ENCODE measurements at places on chromosomes 2 and 18.
A peak's percentile ranks its signal among the peaks of the same experiment; 100 is the strongest.

- DNase-seq: no peak
Measured at GRCh38 chr2:119940856-119941255, 72.0 kb upstream of the EPB41L5 start.

GRCh38 chr18:79366177-79367094 lies 29.3 kb upstream of the NFATC1 start:
- DNase-seq: peak; percentile 26

GRCh38 chr18:59767732-59768131 lies 70.5 kb upstream of the CCBE1 start:
- DNase-seq: peak; percentile 25

- peak; percentile 65 for DNase-seq
Measured at GRCh38 chr2:112621790-112622527, 23.8 kb upstream of the SLC20A1 start.

DNA sequence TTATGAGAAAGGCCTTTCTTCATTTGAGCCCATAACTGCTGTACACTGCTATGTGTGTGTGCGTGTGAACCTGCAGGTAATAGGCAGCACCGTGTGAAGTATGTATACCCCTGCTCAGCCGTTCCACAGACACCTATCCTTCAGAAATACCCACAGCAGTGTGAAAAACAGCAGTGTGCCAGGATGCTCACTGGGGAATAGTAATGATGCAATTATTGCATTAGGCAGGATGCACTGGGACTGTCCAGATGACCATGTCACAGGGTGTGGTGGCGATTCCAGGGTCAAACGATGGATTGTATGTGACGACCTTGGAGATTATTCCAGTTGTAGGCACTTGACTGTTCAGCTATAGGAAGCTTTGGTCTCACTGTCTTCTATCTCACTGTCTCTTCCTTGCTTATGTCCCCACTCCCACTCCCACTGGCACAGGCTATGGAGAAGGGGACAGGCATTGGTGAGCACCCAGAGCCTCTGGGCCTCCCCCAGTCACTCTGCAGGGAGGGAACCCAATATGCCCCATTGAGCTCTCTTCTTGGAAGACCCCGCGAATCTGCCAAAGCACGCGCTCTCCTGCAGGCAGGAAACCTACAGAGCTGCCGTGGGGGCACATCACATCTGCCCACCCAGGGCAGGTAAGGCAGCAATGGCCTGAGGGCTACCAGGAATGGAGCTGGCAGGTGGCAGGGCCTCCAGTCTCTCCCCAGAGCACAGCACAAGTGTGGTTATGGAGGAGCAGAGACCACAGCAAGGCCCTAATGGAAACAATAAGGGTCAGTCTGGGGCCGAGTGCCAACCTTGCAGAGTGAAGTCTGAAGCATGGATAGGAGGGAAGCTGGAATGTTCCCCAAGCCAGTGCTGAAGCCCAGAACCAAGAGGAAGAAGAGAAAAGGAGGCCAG lies 518.9 kb upstream of the RAB6C start:
- no peak for DNase-seq

GRCh38 chr2:8144785-8145184 lies 537.1 kb upstream of the ID2 start:
- peak; percentile 76 for DNase-seq

DNA sequence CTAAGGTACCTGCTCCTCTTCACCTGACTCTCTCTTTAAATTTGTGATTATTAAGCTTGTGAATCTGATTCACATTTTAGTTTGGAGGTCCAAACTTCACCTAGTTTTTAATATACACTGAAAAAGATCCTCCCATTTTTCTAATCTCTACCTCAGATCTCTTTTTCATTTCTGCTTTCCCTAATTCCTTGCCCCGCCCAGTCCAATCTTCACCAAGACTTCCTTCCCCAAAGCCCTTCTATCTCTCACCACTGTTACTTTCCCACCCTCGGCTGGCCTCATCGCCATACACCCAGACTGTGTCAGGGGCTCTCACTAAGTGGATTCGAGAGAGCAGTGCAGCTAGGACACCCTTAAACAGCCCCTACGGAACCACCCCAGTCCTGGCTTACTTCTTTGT lies 40.0 kb downstream of the LBH start:
- no peak for DNase-seq

- DNase-seq: no peak
Measured at GRCh38 chr18:32420084-32420750, 50.5 kb downstream of the GAREM1 start.

DNA sequence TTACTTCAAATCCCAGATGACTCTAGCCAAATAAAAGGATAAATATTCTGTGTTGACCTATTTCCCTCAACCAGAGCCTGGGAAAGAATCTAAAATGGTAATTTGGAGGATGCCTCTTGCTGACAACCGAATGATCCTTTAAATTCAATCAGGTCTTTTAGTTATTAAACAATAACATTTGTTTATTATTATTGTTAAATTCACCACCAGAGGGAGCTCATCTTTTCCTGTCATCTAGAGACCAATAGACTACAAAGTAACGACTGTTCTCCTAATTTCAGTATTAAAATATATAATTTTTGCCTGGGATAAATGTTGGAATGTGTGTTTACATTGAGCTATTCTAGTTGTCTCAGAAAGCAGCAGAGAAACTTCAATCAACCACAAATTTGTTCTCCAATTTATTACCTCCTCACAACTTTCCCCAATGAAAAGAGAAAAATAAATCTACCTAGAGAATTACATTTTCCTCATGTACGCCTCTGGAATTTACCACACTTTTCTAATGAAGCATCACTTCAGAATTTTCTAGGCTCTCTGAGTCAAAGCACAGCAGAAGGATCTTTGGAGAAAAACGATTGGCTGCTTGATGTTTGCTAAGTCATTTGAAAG lies 142.7 kb downstream of the SCG2 start:
- peak; percentile 39 for DNase-seq

DNA sequence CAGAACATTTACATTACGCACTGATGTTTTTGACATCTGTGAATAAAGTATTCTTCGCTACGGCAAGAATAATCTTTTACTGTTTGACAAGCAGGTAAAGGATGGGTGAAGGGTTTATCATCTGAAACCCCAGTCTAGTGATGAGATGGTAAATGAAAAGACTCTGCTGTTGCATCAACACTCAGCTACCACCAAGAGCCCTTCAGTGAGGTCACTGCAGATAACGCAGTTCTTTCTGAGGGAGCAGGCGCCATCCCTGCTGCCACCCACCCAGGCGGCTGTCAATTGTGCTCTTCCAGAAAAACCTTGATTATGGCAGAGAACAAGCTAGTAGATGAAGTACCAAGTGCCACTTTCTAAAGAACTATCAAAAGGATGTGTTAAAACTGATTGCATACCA lies 58.7 kb downstream of the ABCG8 start:
- no peak for DNase-seq

DNA sequence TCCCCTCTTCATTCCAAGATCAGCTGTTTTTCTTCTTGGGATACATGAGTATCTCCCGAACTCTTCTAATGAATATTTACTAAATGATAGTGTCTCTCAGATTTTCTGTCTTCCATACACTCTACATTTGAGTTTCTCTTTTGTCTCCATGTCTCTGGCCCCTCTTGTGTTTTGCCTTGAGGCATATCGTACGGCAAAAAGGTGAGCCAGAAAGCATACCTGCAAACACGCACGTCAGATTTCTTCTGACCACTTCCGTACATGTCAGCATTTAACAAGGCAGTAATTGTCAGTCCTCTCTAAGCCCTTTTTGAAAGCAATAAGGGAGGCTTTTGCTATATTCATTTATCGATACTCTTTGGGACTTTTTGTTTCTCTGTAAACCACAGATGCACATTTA lies 82.4 kb downstream of the FEZ2 start:
- no peak for DNase-seq

DNA sequence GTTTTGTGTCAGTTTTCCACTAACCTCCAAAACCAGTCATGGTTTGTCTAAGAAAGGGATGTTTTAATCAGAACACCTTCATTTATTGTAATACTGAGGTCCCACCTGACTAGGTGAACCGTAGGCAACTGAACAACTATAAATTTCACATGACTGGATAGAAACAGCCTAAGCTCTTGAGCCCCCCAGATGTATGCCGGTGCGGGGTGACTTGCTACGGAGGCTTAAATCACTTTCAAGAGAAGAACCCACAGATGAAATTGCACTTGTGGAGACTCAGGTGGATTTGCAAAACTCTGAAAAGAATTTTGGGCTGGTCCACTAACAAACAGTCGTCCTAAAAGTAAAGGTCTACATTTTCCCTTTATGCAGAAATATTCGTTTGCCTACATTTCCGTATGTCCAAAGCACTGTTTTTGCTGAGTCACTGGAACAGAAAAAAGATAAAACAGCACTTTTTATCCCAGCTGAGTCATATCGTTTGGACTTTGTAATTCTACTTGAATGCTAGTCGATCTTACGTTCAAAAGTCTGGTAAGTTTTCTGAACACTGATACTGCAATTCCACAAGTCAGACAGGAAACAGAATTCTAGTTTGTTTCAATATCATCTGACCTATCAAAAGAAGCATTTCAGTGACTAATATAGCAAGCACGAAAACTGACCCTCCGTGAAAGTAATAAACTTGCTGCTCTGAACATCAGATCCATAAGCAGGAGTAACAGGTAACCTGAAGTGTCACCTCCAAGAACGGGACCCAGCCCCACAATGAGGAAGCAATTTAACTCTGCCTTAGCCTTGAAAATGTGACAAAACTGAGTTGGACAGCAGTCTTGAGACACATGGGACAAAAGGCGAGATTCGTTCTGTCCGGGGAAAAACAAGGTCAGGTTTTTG lies 18.1 kb downstream of the ZNF516 start:
- DNase-seq: peak; percentile 92

- DNase-seq: peak; percentile 44
Measured at GRCh38 chr2:46306330-46306751, 9.1 kb downstream of the EPAS1 start.

- no peak for DNase-seq
Measured at GRCh38 chr2:60498816-60499429, 54.5 kb downstream of the BCL11A start.

- no peak for DNase-seq
Measured at GRCh38 chr2:109272461-109272860, 143.5 kb downstream of the SH3RF3 start.

- DNase-seq: no peak
Measured at GRCh38 chr2:233178994-233179847, 72.3 kb upstream of the ATG16L1 start.

- peak; percentile 41 for DNase-seq
Measured at GRCh38 chr18:77035380-77036187, 97.0 kb downstream of the MBP start.

DNA sequence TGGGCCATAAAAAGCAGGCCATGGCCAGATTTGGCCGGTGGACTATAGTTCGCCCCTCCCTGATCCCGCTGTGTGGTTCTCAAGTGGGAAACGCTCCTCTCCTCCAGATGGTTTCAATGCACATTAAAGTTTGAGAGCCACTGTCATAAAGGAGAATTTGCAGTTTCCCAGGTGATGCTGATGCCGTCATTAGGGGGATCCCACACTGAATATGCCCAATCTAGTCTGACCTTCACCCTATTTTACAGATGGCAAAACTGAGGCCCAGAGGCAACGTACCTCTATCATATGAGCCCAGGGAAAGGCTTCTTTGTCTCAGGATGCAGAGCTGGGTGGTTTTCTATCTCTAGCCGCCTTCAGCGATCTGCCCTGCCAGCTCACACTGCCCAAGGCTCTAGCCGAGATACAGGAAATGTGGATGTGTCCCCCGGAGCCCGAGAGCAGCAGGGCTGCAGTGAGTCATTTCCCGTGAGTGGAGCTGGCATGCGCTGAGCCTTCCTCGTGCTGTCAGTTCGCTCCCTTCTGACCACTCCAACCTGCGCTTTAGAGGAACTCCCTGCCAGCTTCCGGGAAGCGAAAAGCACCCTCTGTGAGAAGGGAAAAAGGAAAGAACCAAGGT lies 116.2 kb downstream of the SMAD7 start:
- peak; percentile 99 for DNase-seq

GRCh38 chr2:109162999-109163398 lies 34.0 kb downstream of the SH3RF3 start:
- DNase-seq: peak; percentile 52

GRCh38 chr2:14182227-14182946 lies 450.1 kb upstream of the LRATD1 start:
- DNase-seq: no peak

- DNase-seq: peak; percentile 80
Measured at GRCh38 chr18:3585656-3586509, 135.9 kb downstream of the TGIF1 start.

DNA sequence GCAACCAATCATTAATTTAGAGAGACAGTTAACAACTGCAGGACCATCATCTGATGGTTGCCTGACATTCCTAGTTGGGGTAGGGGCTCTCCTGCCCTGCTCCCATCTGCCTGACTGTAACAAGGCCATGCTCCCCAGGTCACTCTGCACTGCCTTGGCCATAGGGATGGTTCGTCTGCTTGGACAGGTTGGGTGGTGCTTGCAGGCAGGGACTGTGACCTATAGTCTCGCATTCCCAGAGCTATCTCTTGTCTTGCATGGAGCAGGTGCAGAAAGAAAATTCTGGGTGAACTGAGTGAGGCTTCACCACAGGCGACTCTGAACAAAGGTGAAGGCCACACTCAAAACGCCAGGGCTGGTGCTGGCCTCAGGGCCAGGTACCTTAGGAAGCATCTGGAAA lies 64.7 kb downstream of the EMILIN2 start:
- DNase-seq: no peak

GRCh38 chr2:109128616-109129355 lies at the start of gene SH3RF3:
Gene SH3RF3, plus strand, starts transcription at chr2:109129205.
- DNase-seq: peak; percentile 69

GRCh38 chr18:62736077-62736855 lies 20.9 kb downstream of the PHLPP1 start:
- no peak for DNase-seq

DNA sequence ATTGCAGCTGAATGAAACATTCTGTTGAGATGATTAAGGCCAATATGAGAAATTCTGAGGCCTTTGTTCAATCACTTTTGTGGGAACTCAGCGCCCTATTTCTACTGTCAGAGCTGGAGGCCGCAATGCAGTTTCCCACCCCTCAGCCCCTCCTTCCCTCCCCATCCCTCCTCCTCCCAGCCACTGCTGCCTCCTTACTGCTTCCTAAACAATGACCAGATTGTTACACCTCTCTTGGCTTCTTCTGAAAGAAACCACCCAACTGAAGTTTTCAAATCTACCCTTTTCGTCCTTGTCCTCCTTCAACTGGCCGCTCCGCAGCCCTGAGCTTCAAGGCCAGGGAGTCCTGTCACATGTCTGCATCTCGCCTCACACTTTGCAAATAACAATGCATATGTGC lies 36.7 kb upstream of the MAPK4 start:
- no peak for DNase-seq

DNA sequence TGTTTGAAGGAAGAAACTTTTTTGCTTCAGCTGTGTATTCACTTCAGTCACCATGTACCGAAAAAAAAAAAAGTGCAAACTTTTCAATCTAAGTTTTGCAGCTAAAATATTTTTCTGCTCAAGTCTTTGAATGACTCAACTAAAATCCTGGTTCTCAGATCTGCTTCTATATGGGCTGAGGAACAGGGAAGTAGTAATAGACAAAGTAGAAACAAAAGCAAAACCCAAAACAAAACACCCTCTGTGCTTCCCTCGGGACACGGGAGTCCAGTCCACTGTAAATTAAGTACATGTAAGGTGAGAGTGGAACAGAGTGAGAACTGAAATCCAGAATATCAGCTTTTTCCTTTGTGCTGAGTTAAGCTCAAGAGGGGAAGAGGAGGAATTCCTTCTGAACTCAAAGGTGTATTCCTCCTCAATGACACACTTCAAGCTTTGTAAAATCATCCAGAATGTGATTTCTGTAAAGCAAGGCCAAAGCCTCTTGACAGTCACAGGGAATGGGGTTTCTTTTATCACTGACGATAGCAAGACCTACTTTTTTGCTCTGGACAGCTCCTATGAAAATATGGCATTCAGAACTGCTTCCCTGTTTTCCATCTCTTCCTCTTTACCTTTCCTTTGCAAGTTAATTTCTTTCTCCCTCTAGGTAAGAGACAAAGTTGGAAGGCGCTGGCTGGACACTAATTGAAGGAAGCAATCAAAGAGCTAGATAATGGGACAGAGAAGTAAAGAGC lies 433.5 kb upstream of the MMADHC start:
- DNase-seq: no peak

Data from EL (cell line).